ENCODE measurements at places on chromosomes 6 and 20.

DNA sequence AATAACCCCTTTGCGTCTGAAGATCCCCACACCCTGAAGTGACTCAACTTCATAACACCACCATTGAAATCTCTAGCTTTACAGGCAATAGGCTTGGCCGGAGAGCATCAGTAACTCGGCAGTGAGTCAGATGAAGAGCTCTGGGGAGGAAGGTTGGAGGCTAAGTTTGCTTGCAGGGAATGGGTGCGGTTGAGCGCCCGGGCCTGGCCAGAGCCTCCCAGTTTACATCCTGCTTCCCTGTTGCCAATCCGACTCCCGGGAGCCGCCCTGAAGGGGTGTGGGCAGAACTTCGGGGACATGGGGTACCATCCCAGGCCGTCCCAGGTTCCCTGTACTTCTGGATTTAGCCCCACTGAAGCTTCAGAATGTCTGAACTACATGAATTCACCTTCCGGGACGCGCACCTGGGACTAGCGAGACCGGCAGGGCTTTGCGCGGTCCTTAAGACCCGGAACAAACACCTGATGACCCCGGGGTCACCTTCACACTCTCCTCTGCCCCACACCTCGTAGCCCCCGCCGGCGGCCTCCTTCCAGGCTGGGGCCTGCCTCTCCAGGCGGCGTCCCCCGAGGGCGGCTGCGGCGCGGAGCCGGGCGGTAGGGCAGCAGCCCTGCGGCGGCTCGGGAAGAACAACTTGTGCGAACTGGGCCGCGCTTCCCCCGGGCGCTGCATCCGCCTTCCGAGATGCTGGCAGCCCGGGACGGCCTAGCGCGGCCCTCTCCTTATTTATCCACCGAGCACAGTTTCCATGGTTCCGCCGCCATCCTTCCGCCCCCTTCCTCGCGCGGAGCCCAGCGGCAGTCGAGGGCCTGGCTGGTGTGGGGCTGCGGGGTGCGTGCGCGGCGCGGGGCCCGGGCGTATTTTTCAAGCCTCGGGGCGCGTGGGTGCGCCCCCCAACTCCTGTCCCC is 56.6 kb upstream of the RREB1 start:
- DNase-seq = no peak

GRCh38 chr20:13042458-13042794 is 33.7 kb downstream of the SPTLC3 start:
- no peak for DNase-seq

DNA sequence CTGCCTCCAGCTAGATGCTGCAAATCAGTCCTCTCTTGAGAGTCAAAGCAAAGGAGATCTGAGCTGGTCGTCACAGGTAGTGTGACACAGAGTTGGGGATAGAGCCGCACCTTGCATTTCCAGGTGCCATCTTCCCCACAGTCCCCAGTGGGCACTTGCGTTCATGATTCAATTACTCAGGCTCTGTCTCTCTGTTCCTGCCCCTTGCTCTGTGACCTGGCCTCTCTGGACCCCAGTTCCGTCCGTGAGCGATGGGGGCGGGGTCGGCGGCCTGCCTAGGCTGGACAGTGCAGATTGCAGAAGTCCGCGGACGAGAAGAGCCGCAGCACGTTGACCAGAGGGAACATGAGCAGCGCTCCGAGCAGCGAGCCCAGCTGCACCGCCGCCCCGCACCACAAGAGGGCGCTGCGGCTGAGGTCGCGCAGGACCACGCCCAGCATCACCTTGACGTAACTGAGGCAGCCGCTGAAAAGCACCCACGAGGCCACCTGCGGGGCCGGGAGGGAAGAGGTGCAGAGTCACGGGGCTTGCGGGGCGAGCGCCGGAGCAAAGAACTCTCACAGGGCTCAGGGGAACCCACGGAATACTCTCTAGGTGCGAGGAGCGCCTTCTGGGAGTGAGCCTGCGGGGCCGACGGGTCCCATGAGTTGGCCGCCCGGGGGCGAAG is 7.4 kb downstream of the SLC52A3 start:
- no peak for DNase-seq

- DNase-seq = peak; percentile 74
Observed at GRCh38 chr6:36985808-36986703, at the start of gene MTCH1. Gene MTCH1 (minus strand): TSS chr6:36986196. CDS start chr6:36986173, 23 bp downstream.

- no peak for DNase-seq
Observed at GRCh38 chr6:113347436-113347835, 509.7 kb upstream of the MARCKS start.

DNA sequence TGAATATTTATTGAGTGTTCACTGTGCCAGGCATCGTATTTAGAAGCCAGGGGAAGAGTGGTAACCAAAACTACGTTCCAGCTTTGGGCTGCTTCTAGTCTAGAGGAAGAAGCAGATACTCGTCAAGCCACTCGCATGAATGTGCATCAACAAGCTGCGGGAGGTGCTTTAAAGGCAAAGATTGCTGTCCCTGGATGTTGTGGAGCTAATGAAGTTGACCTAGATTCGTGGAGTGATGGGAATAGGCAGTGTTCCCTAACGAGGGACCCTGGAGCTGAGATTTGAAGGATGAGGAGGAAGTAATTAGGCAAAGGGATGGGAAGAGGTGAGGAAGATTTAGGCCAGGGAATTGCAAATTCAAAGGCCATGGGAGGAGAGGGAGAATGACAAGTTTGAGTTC is 118.9 kb downstream of the TMEM170B start:
- no peak for DNase-seq

GRCh38 chr6:4727671-4728435 is 48.4 kb upstream of the CDYL start:
- DNase-seq = no peak

DNA sequence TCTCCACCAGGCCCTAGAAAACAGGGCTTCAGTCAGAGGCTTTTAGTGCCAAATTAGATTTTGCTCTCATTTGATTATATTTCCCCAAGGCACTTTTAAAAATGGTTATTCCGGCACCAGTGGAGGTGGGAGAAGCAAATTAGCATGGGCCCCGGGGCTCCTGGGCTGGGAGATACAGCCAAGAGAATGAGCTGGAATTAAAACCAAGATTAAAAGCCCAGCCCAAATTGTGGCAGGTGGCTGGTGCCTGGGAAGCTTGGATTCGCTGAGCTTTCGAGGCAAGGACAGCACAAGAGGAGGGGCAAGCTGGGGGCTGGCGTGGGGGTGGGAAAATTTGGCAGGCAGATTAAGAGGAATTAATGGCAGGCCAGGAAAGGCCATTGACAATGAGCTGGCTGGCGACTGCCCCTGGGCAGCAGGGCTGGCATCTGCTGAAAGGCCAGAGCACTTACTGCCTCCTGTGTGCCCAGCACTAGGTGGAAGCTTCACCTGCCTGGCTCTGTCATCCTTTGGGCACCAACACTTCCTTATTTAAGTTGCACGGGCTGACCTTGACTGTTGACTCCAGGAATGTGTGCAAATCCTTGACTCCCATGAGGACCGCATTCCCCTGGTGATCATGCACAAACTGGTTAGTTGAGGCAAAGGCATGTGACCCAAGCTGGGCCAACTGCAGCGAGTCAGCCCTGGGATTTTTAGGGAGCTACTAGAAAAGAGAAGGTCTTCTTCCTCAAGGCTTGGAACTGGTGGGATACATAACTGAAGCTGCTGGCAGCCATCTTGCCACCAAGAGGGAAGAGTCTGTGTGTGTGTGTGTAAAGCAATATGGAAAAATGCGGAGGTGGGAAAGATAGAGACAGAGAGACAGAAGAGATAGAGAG is 76.1 kb downstream of the SULF2 start:
- DNase-seq = no peak

DNA sequence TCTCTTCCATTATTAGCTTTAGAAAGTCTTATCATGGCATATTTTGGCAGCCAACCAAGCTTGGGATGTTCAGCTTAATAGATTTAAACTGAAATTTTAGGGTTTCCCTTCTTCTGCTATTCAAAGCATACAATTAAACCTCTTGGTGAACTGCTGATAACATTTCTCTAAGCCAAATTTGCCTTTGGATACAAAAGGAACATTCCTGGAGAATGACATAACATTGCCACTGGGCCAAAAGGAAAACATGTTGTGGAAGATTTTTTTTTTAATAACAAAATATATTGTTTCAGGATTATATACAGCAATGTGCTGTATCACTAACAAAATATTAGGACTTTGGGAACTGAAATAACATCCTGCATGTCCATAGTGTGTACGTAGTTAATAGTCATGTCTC is 215.1 kb upstream of the TBX18 start:
- DNase-seq = no peak

Data from stimulated activated CD8-positive, alpha-beta memory T cell treated with anti-CD3 and anti-CD28 coated beads, Interleukin-7, amount 100 ng/mL, for 1 hour (primary cell).